Psoas muscle (tissue), 8 donors: ENCODE measurements at places on chromosomes 4 and X. TPM values are rescaled to one million over a fixed set of nuclear protein-coding genes. Genes with fewer than 3 reads are reported as not detected.

DNA sequence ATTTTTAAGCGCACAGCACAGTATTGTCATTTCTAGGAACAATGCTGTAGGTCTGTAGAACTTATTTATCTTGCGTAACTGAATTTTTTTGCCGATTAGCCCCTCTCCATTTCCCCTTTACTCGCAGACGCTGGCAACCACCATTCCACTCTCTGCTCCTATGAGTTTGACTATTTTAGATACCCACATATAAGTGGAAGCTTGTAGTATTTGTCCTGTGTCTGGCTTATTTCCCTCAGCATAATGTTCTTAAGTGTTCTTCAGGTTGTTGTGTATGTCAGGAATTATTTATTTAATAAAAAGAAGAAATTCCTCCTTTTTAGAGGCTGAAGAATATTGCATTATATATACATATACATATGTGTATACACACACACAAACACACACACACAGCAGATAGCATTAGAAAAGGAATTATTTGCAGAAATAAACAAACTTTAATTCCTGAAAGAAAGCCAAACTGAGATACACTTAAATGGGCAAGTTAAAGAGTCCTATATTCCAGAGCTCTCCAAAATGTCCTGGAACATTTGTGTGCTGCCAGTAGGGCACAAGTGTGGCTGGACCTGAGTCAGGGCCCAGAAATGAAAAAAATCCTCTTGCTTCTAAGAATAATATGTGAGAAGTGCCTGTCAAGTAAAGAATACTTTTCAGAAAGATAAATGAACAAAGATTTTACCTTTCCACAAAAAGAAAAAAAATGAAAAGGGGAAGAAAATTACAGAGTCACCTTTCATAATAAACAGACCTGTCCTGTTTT lies 4.5 kb upstream of the ZNF330 start:
- DNase-seq: no peak

DNA sequence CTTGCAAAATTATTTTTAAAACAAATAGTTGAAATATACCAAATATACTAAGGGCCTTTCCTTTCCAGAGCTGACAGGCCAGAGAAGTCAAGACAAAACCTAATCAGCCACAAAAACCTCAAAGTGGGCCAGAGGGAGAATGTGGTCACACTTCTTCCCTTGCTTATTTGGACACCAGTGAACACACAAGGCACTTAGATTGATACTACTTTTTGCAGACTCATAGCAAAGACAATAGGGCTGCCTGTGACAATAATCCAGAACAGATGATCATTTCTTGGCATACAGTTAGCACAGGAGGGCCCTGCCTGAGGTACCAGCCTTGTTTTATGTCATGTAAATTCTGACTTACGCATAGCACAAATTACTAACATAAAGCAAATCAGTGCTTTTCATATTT lies 215.7 kb upstream of the NEIL3 start:
- DNase-seq: no peak

The STK26 gene
- 0.31 TPM for polyA plus RNA-seq

The EMCN gene
- polyA plus RNA-seq: 11.1 TPM

The BEX1 gene
- polyA plus RNA-seq: 0.12 TPM

DNA sequence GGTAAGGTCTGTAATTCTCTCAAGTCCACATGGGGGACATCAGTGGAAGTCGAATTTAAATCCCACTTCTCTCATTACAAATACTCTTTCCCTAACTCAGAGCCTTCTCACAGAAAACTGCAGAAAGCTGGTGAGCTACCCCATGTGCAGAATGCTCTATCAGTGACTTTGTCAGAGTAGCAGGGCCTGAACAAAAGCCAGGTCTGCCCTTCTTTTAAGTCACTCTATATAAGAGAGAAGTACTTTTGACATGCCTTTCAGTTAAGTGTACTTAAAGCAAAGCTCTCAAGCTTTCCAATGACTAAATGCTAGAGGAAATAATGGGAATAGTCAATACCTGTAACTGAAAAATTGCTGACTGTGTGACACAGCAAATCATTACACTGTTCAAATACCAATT lies 323.1 kb downstream of the KCNIP4 start:
- no peak for DNase-seq

GRCh38 chrX:13131396-13132137 lies 87.1 kb upstream of the FAM9C start:
- DNase-seq: no peak

DNA sequence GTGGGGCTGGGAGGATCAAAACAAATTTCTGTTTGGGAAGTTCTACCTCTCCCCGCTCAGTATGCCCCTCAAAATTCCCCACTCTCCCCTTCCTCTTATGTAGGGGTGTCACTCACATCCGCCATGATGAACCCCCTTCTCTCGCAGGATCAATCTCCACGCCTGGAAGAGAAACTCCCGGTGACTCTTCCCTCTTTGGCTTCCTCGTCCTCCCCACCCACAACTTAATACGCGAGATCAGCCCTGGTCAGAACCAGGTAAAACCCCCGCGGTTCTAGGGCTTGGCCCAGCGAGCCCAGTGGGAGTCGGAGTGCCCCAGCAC lies 427 bp downstream of the LAMTOR3 start:
- DNase-seq: no peak

DNA sequence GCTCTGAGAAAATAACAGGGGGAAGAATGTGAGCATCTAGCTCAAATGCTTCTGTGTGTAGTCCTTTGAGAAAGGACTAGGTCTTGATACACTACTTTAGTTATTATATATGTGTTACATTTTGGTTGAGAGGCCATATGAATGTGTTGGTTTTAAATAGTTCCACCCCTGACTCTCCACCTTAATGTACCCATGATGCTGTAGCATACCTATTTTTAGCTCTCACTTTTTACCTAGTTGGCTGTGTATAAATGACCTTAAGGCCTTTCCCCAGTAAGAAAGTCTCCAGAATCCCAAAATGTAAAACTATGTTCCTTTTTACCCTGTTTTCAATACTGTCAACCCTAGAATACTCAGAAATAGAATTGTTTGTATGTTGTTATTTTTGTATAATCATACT lies 20.0 kb upstream of the NPNT start:
- DNase-seq: no peak

The VSIG4 gene
- polyA plus RNA-seq: 15.1 TPM

DNA sequence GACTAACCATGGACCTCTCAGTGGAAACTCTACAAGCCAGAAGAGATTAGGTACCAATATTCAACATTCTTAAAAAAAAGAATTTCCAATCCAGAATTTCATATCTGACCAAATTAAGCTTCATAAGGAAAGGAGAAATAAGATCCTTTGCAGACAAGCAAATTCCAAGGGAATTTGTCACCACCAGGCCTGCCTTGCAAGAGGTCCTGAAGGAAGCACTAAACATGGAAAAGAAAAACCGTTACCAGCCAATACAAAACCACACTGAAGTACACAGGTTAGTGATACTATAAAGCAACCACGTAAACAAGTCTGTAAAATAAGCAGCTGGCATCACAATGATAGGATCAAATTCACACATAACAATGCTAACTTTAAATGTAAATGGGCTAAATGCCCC lies 156.6 kb downstream of the FAM13A start:
- no peak for DNase-seq

DNA sequence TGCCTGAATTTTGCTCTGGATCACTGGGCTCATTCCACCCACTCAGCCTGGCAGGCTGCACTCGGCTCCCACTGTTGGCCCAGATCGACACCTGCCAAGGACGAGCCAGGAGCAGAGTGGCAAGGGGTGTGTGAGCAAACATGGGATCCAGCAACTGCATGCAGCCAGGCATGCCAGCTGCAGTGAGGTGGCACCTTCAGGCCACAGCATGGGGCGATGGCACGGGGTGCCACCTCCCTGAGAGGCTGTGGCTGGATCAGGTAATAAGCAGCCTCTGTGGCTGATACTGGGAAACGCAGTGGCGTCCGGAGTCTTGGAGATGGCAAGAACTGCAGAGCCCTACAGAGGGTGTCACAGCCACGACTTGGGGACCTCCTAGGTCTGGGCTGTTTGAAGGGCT lies 244.5 kb upstream of the FSTL5 start:
- no peak for DNase-seq

The ADGRG4 gene
- polyA plus RNA-seq: not detected

DNA sequence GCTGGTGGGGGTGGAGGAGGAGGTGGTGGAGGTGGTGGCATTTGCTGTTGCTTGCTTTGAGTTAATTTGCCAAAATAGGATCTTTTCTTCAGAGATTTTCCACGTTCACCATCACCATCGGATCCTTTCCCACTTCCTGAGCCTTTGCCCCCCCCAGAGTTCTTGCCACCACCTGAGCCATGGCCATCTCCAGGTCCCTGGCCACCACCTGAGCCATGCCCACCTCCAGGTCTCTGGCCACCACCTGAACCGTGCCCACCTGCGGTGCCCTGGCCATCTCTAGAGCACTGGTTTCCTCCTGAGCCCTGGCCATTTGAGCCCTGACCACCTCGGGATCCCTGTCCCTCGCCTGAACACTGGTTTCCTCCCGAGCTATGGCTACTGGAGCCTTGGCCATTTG lies 1.9 kb downstream of the IRS4 start:
- DNase-seq: no peak

DNA sequence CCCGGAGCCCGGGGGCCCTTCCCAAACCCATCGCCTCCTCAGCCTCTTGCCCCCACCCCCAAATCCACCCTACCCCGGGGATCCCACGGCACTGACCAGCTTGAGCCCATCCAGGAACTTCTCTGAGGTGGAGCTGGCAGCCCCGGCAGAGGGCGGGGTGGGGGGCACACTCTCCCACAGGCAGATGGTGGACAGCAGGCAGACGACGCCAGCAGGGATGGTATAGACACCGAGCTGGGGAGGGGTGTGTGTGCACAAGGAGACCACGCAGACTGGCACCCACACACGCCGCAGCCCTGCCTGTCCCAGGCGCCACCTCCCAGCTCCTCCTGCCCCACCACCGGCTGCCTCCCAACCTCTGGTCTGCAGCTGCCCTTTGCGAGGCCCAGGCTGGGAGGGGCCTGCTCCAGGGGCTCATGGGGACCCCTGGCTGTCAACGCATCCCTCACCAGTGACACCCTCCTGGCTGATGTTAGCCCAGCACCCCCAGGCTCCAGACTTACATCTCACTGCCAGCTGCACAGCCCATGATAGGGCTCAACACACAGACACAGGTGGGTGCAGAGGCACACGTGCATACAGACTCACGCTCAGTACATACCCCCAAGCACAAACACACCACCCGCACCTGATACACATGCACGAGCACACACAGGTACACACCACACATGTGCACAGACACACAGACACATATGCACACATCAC lies 4.2 kb downstream of the SLC49A3 start:
- DNase-seq: no peak

The F9 gene
- not detected for polyA plus RNA-seq

DNA sequence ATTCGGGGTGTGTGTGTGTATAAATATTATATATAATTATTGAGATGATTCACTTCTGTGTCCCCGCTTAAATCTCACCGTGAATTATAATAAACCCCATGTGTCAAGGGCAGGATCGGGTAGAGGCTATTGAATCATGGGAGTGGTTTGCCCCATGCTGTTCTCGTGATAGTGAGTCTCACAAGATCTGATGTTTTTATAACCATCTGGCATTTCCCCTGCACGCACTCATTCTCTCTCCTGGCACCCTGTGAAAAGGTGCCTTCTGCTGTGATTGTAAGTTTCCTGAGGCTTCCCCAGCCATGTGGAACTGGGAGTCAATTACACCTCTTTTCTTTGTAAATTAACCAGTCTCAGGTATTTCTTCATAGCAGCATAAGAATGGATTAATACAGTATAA lies 851.4 kb upstream of the AGA start:
- no peak for DNase-seq

DNA sequence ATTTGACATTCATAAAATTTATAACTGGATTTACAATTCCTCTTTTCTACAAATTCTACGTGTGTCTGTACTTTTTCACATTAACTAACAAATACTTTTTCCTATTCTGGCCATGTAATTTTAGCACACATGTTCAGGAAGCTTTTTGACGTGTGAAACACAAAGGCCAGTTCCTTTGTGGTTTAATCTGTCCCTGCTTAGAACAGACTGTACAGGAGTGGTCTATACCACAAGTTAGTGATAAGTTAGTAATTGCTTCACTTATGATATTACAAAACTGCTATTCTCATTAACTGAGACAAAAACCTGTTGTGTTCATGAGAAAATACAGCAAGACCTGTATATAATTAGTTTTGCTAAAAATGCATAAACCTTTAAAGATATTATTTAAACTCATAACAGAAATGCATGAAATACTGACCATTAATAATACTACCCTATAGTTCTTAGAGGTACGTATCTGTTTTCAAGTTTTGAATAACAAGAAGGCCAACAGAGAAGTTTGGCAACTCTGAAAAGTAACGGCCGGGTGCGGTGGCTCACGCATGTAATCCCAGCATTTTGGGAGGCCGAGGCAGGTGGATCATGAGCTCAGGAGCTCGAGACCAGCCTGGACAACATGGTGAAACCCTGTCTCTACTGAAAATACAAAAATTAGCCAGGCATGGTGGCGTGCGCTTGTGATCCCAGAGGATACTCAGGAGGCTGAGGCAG lies 13.7 kb upstream of the AREG start:
- no peak for DNase-seq

The MAGEC2 gene
- polyA plus RNA-seq: not detected

- no peak for DNase-seq
Observed at GRCh38 chrX:102866981-102867656, 70.0 kb upstream of the RAB40AL start.

GRCh38 chr4:85724791-85725563 lies 250.0 kb downstream of the ARHGAP24 start:
- DNase-seq: no peak

- DNase-seq: no peak
Observed at GRCh38 chr4:8015512-8015911, 75.9 kb upstream of the AFAP1 start.
